ENCODE measurements at places on chromosomes 1 and 21. TPM values are rescaled to one million over a fixed set of nuclear protein-coding genes. Genes with fewer than 3 reads are reported as not detected.

DNA sequence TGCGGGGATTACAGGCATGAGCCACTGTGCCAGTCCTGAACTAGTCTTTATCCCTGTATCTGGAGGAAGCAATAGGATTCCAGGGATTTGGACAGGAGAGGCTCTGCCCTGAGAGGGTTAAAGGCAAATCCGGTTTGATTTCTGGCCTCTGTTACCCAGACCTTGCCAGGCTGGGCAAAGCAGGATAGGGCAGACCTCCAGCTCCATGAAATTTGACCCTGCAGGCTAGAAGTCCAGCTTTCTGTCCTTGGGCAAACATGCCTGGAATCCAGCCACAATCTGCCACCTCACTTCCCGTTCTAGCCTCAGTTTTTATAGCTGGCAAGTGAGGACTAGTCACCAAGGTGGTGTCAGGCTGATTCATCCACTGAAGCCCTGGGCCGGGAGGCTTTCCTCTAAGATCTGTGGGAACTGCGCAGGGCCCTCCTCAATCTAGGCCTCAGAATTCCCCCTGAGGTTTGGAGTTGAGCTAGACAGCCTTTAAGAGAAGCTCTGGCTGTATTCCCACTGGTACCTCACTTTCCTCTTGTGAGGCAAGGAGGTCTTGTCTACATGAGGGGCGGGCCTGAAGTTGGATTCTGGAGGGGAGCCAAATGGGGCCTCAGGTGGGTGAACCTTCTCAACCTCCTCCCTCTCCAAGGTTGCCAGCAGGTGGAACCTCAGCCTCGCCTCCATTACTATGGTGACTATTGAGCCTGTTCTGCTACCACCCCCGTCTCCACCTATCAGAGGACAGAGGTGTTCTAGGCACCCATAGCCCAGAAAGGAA lies 7.0 kb upstream of the P3R3URF start:
- DNase-seq: no peak

Gene TMPRSS15
- polyA plus RNA-seq: not detected

DNA sequence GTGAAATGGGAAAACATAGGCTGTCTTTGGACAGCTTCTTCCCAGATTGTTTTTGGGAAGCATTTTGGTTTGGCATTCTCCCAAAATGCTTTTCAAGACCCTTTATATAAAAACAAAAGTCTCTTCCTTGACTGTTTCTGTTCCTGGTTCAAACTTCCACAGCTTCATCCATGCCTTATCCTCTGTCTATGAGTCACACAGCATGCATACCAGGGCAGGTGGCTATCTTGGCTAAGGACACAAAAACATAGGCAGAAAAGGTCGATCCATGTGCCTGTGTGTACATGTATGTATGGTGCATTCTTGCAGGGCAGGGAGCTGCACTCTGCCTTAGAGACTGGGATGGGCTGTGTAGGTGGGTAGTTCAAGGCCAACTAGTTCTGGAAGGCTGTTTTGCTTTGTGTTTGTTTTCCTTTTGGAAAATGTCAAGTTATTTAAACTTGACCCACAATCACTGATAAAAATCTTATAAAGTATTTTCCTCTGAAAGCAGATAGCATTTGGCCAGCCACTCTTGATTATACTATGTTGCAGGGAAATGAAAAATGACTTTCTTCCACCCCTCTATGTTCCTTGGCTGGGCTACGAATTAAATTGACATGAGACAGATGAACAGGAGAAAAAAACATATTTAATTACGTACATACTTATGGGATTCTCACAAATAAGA lies 437.0 kb downstream of the SIPA1L2 start:
- no peak for DNase-seq

DNA sequence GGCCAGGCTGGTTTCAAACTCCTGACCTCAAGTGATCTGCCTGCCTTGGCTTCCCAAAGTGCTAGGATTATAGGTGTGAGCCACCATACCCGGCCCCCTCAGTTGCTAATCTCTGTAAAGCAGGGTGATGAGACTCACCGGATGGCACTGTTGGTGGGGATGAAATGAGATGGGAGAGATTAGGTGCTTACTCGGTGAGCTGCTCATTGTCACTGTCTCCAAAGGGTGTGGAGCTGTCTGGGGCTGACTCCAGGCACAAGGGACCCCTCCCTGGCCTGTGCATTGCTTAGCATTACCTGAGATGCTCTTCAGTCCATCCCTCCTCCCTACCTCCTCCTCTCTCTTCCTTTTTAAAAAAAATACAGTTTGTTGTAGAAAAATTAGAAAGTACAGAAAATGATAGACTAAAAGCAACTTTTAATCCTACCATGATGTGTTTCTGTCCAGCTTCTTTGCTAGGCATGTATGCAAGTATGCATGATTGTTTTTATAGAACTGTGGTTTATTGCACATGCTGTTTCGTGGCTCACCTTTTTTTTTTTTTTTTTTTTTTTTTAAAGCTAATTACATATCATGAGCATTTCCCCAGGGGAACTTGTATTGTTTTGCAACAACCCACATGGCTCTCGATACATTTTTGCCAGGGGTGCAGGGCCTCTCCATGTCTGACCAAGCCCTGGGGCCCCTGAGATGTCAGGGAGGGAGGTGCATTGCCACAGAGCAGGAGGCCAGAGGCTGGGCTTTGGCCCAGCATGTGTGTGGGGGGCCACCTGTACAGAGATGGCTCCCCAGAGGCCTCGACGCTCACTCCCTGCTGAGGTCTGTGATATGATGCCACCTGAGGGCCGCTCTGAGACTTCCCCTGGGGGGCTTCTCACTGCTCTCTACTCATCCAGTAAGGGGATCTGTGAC lies 55.4 kb downstream of the ARHGEF10L start:
- DNase-seq: no peak

GRCh38 chr1:206854401-206855129 lies 10.9 kb upstream of the IL20 start:
- no peak for DNase-seq

DNA sequence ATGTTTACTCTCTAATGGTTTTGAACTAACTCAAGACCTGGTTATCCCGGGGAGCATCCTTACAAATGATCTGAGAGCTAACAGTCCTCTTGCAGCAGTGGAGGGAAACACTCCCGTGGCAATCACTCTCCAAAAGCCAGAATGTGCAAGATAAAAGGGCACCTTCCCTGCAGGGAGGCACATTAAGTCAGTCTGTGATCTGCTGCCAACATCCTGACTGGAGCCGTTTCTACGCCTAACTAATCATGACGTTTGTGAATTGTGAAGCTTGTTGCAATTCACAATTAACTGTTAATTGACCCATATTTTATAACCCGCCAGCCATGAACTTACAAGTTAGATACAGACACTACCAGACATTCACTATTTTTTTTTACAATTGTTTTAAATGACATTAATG lies 52.1 kb upstream of the LGALS8 start:
- DNase-seq: no peak

DNA sequence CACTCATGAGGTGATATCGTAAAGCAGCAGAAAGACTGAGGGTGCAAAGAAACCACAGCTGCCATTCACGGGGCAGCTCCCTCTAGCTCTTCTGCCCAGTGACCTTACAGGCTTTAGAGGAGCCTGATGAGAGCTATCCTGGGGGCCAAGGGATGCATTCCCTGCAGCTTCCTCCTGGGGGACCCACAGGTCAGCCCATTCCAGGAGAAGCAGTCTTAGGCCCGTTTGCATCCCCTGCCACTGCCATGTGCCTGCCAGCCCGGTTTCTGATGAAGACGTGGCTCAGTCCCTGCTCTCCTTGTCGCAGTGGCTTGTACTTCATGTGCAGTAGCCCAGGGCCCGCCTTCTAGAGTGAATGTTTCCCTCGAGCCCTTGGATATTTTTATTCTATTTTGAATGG lies 22.8 kb downstream of the ATP5PO start:
- DNase-seq: no peak

Gene HYI
- 5.0 TPM for polyA plus RNA-seq

- DNase-seq: no peak
These were observed 130.5 kb downstream of the DISC1 start for GRCh38 chr1:231757101-231757404.

Gene TNFSF4
- 0.21 TPM for polyA plus RNA-seq

Gene SPRR5
- not detected for polyA plus RNA-seq

Gene A3GALT2
- not detected for polyA plus RNA-seq

Gene PLA2G2C
- not detected for polyA plus RNA-seq

Gene FAM177B
- not detected for polyA plus RNA-seq

Gene RGS13
- not detected for polyA plus RNA-seq

DNA sequence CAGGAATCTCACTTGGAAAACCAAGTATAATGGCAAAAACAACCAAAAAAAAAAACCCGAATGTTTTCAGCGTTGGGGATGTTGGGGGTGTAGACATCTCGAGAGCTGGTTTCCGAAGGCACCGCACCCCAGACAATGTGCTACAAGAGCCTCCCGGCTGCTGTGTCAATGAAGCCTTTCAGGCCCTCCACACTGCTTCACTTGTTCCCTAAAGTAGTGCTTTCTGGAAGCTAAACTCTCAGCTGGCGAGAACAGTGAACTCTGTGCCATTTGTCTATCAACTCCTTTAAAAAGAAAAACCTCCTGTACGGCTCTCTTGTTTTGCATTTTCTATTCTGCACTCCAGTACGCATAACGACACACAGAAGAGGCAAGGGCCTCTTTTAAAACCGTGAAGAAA lies 32.5 kb downstream of the PLEKHO1 start:
- DNase-seq: no peak

GRCh38 chr21:40047993-40048730 lies 180.9 kb downstream of the PCP4 start:
- DNase-seq: no peak

- DNase-seq: peak; percentile 73
These were observed 56.2 kb downstream of the ST3GAL3 start for GRCh38 chr1:43763497-43763973.

GRCh38 chr1:205183676-205184335 lies 27.7 kb downstream of the DSTYK start:
- DNase-seq: no peak
